NCI-H1105 treated with DMSO at 0.1 percent for 48 hours (cell line): ENCODE measurements at places on chromosomes 1 and 21.
A peak's percentile ranks its signal among the peaks of the same experiment; 100 is the strongest.

DNA sequence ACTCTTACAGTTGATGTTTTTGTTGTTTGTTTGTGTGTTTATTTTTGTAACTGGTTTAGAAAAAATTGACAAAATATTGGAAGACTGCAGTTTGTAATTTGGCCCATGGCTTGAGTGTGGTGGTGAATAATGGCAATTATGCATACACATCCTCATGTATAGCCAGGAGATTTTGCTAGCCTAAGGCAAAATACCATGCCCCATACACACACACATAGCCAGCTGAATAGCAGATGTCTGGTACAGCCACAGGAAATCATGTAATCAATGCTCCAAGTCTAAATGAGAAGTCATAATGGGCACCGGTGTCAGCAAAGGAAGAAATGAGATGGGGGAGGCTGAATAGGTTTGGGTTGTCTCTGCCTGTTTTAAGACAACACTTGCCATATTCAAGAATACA lies 135.2 kb upstream of the COA6 start:
- DNase-seq, result no peak

DNA sequence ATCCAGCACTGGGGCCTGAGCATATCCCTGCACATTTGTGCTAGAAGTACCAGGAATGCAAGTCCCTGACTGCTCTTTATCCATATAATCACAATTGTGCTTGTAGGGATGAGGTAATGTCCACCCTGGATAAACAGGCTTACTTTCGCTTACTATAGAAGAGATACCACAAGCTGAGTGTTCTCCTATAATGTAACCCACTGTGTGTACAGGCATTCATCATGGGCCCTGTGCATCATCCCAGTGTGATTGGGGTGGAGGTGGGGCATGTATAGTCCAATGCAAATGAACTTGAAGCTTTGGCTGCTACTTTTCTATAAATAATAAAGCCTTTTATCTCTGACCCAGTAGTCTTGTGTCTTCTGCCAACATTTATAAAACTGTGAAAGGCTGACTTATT lies 69.3 kb downstream of the MAN1A2 start:
- no peak for DNase-seq

GRCh38 chr1:230215031-230215430 lies 148.0 kb downstream of the GALNT2 start:
- DNase-seq, result no peak

GRCh38 chr1:210250665-210250997 lies 18.0 kb downstream of the SERTAD4 start:
- DNase-seq, result peak; percentile 75

- no peak for DNase-seq
These were observed 20.4 kb downstream of the RAP1GAP start for GRCh38 chr1:21648791-21649190.
